Adipocyte (in vitro differentiated cells): ENCODE measurements at places on chromosomes 3 and 15.
A peak's percentile ranks its signal among the peaks of the same experiment; 100 is the strongest.

DNA sequence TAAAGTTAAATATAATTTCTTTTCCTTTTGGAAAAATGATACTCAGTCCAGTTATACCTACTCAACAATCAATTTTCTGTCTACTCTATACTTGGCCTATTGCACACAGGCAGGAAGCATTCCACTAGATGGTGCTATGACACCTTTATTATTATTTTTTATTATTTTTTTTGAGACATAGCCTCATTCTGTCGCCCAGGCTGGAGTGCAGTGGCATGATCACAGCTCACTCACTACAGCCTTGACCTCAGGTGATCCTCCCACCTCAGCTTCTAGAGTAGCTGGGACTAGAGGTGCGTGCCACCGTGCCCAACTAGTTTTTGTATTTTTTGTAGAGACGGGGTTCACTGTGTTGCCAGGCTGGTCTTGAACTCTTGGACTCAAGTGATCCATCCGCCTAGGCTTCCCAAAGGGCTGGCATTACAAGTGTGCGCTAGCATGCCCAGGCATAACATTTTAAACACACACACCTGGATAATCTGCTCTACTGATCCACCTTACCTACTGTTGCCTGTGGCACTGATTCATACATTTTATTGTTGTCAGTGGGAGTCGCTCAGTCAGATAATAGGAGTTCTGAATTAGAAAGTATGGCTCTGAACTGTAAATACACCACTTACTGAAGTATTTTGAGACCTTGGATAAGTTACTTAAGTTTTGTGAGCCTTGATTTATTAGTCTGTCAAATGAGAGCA is 56.2 kb downstream of the EIF3J start:
- peak; percentile 53 for DNase-seq

DNA sequence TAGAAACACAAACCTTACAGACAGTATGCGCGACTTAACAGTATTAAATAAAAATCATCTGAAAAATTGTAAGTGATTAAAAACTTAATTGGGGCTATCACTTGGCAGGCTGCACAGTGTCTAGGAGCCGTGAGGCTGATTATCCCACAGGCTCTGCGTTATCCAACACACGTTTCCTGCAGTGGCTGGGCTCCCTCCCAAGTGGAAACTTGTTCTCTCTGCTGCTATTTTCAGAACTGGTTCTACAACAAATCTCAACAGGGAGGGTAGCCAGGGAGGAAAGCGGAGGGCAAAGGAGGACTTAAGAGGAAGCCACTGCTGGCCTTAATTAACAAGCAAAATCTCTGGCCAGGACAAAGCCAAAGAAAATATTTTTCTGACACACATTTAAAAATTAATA is 555.2 kb downstream of the MAGI1 start:
- DNase-seq, result no peak

DNA sequence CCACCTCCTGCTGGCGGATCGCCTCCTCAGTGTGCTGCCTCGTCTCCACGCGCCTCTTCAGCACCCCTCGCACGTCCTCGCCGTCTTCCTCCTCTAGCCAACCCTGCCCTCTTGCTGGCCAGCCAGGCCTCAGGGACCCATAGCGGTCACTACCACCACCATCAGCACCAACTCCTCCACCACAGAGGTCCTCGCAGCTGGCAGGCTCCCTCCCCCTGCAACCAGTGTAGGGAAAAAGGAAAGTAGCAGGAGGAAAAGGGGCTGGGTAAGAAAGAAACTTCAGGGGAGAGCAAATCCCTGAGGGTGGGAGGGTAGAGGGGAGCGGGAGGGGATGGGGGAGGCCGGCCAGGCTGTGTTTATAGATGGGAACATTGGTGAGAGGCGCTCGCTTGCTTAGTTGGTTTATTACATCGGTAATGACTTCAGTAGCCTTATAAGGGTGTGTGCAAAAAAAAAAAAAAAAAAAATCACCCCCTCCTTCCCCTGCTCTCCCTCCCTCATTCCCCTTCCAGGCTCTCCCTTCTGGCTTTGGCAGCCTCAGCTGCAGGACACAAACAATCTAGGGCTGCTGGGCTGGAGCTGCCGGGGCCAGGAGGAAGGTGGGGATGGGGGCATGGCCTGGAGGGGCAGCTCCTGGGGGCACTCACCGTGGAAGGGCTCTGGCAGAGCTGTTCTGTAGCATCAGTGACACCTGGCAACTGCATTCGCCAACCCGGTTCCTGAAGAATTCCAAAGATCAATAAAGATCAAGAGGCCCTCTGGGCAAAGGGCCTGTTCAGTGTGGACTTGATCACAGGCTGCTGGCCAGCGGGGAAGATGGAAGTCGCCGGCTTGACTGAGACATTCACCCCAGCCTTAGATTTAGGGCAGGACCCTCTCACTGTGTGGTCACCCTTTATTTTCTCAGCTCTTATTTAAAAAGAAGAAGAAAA is 116.2 kb upstream of the HACD2 start:
- DNase-seq, result no peak

DNA sequence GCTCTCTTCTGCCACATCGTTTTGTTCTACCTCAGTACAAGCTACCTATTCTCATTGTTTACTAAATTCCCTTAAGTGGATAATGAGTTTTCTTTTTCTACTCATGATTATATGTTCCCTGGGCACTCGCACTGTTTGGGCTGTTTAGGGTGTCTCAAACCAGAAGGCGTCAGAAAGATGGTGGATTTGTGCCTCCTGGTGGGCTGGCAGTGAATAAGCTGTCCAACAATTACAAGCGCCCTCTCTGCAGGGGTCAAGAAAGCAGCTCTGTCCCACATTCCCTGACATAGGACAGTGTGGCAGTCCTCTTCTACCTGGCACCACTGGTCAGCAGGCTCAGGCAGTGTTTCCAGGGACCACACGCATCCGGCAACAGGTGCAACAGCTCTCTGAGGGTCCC is 173.4 kb upstream of the PPP2R3A start:
- no peak for DNase-seq

DNA sequence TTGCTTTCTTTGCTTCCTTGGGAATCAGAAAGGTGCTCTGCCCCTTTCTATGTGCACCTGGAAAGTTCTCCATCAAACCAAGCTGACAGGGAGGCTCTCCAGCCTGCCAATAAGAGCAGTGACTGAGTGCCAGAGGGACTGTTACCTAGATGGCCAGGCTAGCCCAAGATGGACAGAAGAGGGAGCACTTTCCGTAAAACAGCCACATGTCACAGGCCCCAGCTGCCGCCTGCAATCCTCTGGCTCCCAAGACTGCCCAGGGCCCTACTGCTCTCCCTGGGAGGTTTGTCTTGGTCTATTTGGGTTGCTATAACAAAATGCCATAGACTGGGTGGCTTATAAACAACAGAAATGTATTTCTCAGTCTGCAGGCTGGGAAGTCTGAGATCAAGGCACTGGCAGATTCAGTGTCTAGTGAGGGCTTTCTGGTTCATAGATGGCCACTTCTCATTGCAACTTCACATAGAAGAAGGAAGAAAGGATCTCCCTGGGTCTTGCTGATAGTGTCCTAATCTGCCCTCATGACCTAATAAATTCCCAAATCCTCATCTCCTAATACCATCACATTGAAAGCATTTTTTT is 72.3 kb downstream of the TAMM41 start:
- DNase-seq, result peak; percentile 69

DNA sequence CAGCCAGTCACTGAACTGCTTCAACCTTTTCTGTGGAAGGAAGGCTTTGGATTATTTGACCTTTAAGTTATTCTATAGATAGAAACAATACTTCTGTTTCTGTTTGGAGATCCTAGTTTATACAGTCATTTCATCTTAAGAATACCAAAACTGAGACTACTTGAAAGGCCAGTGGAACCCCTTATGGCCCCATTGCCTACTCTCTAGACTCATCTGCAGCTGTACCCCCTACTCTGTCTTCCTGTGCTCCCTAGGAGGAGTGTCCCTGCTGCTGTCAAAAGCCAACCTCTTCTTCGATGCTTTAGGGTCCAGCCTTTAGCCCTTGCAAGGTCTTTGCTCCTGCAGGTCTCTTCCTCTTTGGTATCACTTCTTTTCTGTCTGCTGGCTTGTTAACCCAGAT is 169.6 kb downstream of the EDEM1 start:
- no peak for DNase-seq

- DNase-seq, result no peak
Observed at GRCh38 chr15:61064651-61065050, 164.5 kb downstream of the RORA start.

GRCh38 chr3:27677565-27677964 is 44.6 kb downstream of the EOMES start:
- peak; percentile 96 for DNase-seq

DNA sequence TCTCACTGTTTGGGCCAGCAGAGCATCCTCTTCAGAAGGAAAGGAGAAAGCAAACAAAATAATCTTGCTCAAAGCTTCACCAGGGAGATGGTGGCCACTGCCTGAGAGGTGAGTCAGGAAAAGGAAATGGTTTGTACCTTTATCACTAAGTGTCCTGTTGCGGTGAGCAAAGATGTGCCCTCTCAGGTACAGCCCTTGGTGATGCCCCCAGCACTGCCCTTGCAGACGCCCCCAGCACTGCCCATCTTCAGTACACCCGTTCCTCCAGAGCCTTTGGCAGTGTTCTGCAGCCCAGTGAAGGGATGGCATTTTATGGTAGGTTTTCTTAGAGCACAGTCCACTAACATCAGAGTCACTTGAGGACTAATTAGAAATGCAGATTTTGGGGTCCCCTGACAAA is 92.3 kb downstream of the ZNF621 start:
- DNase-seq, result no peak

DNA sequence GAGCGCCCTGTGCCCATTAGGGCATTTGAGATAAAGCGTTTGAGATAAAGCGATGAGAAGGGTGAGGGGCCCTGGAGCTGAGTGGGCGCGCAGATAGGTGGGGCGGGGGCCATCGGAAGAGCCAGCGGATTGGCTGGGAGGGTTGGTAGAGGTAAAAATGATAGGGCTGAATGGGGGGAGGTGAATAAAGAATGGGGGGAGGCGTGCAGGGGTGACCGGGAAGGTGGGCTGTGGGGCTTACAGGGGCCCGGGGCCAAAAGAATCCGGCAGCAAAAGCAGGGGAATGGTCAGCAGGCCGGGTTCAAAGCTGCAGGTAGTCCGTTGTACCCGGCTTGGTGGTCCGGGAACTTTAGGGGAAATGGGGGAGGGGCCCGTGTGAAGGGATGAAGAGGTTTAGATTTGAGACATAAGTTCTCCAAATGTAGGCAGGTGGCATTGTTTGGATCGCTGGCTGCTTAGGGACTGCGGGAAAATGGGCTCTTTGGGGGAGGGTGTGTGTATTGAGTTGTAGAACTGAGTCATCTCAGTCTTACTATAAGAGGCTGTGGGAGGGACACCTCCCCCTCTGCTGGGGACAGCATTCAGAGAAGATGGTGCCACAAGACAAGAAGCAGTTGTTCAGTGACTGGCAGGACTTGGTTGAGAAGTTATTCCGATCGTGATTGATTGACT is 610 bp downstream of the ARID3B start:
- peak; percentile 66 for DNase-seq

DNA sequence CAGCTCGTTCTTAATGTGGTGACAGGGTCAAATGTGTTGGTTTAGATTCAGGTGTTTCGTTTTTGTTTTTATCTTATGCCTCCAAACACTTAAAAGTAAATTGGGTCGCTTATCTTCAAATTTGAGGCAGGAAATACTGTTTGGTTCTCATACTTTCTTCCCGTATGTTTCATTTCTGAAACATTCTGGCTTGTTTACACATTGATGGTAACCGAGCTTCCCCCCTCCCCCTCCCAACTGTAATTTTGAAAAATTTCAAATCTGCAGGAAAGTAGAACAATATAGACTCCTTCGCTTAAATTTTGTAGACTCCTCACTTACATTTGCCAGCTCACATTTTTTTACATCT is 64.9 kb downstream of the CMTM8 start:
- DNase-seq, result no peak

GRCh38 chr15:88894819-88895767 is at the start of gene HAPLN3:
Gene HAPLN3 (minus strand): TSS chr15:88895544. CDS start chr15:88887298, 8,246 bp downstream.
- peak; percentile 60 for DNase-seq

DNA sequence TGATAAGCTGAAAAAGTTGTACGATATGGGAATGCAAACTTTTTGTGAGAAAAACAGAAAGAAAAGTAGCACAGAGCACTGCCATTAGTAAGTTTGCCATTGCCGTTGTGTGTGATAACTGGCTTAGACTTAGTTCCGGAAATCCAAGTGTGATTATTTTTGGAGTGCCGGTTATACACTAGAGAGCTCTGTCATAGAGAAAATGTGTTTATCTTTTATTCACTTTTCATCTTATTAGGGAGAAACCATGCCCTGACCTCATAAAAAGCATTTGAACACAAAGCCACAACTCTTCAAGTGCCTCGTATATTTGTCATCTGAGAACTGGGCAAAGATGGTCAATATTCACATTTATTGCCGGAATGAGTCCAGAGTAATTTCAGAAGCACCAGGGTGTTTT is 36.1 kb downstream of the CTDSPL start:
- DNase-seq, result no peak

GRCh38 chr3:106083207-106083606 is 214.4 kb upstream of the CBLB start:
- DNase-seq, result peak; percentile 22

DNA sequence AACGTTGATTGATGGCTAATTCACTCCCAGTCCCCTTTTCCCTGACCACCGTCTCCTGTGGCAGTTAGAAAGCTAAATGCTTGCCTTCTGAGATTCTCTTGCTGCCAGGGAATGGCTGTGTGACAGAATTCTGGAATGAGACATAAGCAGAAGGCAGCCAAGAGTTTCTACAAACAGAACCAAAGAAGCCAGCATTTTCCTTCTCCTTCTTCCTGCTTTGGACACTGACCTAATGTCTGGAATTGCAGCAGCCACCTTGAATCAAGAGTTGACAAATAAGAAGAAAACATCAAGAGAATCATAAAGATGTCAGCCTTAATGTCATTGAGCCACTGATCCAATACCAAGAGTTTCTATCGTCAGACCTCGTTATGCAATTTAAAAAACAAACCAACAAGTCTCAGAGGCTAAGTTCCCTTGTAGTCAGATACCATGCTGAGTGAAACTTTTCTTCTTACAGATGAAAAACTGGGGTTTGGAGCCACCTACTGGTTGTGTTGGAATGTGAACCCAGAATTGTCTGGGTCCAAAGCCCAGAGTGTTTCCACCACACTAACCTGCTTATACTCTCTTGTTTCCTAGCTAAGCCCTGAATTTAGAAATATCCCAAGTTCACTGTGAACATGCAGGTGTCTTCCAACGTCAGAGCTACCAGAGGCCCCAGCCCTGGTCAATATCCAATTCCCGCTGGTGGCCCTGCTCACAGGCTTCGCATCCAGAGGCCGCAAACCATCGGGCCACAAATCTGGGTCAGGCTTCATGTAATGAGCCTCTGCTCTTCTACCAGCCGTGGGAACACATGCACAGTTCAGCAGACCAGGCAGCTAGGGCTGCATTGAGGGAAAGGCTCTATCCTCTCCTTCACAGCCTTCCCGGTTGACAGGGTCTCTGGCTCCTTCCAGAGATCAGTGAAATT is 42.5 kb downstream of the MCF2L2 start:
- DNase-seq, result peak; percentile 91

GRCh38 chr3:47315069-47315647 is 32.4 kb downstream of the KLHL18 start:
- DNase-seq, result no peak

DNA sequence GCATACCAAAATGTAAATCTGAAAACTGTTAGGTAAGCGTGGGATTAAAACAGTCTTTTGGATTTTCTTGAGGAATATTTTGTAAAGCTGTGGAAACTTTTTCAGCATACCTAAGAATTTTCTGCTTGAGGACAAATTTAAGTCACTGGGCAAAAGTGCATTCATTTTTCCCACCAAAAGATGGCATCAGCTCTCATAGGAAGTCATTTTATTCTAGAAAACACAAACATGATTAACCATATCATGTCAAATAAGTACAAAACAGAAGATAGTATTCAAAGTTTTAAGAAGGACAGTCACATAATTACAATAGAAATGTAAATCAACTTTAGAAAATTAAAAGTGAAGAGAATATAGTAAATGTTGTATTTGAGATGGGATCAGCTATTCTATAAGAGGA is 63.5 kb downstream of the SLC49A4 start:
- peak; percentile 68 for DNase-seq
